ENCODE measurements at places on chromosomes 2 and 18. TPM values are rescaled to one million over a fixed set of nuclear protein-coding genes. Genes with fewer than 3 reads are reported as not detected.

Gene RASGRP3
- 9.9 TPM for total RNA-seq

Gene CD226
- total RNA-seq = 4.4 TPM

Gene MATN3
- 0.05 TPM for total RNA-seq

Gene PAX3
- total RNA-seq = not detected

Gene TFCP2L1
- 0.67 TPM for total RNA-seq

Gene SLC16A14
- 0.79 TPM for total RNA-seq
